ENCODE measurements at places on chromosomes 1 and 21.

- no peak for DNase-seq
Observed at GRCh38 chr1:79638382-79638781, 631.9 kb upstream of the ADGRL4 start.

- no peak for DNase-seq
Observed at GRCh38 chr21:31837618-31838390, 35.0 kb upstream of the HUNK start.

DNA sequence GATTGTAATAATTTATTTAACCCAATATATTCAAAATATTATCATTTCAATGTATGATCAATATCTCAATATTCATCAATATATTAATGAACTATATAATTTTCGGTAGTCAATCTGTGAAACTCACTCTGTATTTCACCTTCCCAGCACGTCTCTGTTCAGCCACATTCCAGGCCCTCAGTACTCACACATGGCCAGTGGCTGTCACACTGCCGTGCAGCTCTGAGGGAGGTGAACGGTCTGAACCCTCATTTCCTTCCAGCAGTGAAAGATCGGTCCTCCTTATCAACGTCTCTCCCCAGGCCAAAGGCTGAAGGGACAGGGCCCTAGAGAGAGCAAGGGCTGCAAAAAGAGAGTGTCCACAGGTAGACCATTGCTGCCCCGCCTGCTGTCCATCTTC is 39.5 kb upstream of the ZNF124 start:
- DNase-seq: no peak

GRCh38 chr1:2304282-2304681 is 76.2 kb downstream of the SKI start:
- no peak for DNase-seq

DNA sequence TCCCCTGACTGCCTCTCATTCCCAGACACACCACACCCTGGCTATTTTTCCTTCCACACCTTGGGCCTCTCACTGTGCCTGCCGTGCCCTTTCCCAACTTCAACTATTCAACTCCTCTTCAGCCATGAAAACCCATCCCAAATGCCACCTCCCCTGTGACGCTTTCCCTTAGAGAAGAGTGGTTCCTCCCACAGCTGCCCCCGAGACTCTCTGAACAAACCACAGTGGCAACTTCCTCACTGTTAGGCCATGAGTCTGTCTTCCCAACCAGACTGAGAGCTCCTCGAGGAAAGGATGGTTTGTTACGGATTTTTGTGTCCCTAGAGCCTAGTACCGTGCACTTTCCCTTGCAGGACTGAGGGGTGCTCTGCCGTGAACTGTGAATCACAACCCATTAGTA is 59.2 kb downstream of the LRRN2 start:
- DNase-seq: no peak

DNA sequence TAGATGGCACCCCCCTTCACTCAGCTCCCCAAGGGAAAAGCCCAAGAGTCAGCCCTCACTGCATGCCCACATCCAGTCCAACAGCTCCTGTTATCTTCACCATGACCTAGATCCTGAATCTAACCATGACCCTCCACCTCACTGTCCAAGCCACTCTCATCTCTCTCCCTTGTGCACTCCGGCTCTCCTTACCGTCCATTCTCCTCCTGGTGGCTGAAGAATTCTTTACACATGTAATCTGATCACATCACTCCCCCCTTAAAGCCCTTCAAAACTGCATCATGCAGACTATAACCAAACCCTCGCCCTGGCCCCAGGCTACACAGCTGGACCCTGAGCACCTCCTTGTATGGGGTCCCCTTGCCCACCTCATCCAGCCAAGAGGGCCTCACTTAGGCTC is 14.0 kb upstream of the PAQR7 start:
- no peak for DNase-seq

DNA sequence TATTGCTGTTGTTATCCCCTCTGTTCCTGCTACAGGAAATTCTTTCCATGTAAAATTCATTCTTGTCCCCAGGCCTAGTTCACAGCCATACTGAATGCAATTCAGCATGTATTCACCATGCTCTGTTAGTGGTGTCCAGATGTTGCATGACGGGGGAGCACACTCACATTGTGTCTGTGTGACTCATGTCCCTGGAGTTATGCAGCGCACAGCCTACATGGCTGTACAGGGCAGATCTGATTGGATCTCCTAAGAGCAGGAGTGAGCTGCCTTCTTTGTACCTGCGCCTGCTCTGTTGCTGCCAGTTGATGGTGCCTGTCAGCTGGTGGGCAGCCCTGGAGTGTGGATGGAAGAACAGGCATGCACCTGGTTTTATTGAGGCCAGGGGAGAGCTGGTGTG is 17.6 kb downstream of the HTR6 start:
- DNase-seq: no peak

DNA sequence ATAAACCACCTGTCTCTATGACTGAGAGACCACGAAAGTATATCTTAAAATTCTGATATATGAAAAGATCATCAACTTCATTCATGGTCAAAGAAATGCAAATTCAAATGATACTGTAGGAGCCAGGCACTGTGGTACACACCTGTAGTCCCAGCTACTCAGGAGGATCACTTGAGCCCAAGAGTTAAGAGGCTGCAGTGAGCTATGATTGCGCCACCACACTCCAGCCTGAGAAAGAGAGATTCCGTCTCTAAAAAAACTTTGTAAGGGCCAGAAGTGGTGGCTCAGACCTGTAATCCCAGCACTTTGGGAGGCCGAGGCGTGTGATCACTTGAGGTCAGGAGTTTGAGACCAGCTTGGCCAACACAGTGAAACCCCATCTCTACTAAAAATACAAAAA is 17.0 kb downstream of the RERE start:
- DNase-seq: no peak

DNA sequence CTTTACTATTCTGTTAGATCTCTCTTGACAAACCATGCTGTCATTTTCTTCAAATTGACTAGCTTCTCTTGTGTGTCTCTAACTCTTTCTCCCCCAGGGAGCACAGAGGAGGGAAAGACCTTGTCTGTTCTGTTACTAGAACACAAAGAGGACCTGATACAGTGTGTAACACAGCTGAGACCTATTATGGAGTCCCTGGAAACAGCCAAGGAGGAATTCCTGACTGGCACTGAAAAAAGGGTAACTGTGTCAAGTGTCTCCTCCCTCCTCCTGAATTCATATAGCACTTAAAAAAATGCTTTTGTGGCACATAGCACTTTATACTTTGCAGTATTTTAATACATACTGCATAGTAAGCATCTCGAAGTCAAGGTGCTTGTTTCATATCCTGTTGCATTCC is 50.6 kb downstream of the ZBTB40 start:
- DNase-seq: no peak

- no peak for DNase-seq
Observed at GRCh38 chr21:27589781-27590180, 622.9 kb upstream of the ADAMTS5 start.

- DNase-seq: no peak
Observed at GRCh38 chr1:242178924-242179708, 180.2 kb upstream of the MAP1LC3C start.

DNA sequence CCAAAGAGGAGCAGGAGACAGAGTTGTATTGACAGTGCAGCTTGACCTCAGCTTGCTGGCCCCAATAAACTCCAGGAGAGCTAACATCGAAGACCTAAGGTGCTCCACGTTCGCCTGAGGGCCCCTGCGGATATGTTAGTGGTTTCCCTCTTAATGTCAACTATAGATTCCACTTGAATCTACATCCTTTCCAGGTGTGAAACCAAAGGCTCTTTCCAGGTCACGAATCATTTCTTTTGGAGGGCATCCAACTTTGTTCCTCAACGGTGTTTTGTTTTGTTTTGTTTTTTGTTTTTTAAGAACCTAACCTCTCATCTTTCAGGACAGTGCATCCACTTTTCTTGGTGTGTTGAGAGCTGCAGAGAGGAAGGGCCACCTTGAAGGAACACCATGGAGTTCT is 267.6 kb upstream of the SGIP1 start:
- DNase-seq: no peak
